ENCODE measurements at places on chromosomes 2 and 18.

DNA sequence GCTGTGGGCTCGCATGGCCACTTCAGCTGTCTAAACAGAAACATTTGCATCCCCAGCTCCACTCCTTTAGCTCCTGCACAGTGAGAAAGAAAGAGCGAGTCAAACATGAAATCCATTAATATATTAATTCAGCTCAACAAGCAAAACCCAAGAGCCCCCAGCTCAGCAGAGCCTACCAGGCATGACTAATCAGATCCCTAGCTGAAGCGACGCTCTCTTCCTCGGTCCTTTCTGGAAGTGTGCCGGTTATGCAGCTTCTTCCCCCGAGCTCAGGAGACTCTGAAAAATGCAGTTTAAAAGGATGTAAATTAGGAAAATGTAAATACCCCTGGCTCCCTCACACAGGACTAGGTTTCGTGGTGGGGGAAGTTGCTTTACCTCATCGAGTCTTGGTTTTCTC is 221.5 kb downstream of the ANKRD30B start:
- no peak for DNase-seq

GRCh38 chr18:59660786-59661743 is 36.2 kb downstream of the CCBE1 start:
- no peak for DNase-seq

GRCh38 chr2:25814681-25815080 is 63.6 kb downstream of the ASXL2 start:
- DNase-seq: no peak

- no peak for DNase-seq
These were observed 551.1 kb upstream of the CELF4 start for GRCh38 chr18:38116716-38117115.

DNA sequence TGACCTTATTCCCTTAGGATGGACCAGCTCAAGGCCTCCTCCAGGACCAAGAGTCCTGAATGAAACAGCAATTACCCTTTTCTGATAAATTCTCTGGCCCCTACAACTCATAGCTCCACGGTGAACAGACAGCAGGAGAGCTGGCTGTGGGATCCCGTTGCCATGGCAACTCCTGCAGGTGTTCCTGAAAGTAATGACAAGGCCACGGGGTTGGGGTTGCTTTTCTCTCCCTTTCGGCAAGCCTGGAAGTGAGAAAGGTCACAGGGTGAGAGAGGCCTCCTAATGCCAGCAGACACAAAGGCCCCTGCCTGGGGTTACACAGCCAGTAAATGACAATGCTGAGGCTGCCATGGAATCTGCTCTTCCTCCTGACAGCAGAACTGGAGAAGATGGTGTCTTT is 403.0 kb downstream of the NBAS start:
- no peak for DNase-seq

- DNase-seq: no peak
These were observed 271.9 kb upstream of the CXCR4 start for GRCh38 chr2:136389809-136390208.

DNA sequence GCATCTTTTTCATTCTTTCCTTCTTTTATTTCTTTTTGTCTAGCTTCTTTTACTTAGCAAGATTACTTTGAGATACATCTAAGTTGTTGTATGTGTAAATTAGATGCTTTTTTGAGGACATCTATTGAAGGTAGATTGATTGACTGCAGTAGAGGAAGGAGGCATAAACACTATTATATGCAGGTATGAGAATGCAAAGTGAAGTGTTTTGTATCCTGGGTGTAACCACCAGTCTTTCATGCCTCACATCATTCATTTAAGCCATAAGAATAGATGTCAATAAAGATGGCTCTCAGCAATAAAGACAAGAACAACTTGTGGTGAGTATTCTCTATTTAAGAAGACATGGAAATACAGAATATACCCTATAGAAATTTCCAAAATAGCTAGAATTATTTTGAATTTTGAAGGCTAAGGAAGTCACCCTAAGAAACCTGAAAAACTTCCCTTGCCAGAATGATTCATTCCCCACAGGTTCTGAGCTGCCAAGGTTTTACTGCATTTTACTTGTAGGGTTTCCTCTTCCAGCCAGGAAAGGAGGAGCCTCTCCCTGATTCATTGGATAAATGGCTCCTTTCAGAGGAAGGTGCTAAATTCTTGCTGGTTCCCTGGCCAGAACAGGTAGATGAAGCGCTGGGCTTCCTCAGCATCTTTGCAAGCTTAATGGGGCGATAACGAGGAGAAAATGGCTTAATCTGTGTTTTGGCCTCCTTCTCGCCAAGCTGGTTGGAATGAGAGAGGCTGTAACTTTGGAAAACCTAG is 279.8 kb upstream of the SLC14A2 start:
- DNase-seq: no peak

GRCh38 chr2:130183512-130184373 is 1.7 kb downstream of the MZT2B start:
- no peak for DNase-seq

GRCh38 chr2:239813261-239814115 is 211.7 kb downstream of the NDUFA10 start:
- DNase-seq: no peak

DNA sequence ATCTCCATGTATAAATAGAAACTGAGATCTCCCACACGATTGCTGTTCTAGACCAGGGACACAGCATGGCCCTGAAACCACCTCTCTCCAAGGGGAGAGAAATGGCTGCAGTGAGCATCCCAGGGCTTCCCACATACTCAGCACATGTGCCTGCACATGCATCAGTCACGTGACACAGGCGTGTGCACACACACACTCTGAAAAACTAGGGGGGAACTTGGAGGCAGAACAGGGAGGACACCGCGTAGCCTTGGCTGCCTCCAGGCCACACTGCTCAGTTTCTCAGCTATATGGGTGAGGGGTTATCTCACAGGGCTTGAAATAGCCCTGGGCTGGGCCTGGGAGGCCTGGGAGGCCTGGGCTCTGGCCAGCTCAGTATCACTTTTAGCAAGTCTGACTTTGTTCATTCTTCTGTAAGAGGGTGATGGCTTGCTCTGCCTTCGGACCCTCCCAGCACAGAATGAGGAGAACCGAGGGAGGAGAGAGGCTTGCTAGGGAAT is 66.9 kb downstream of the EMX1 start:
- no peak for DNase-seq

GRCh38 chr18:26322890-26323653 is 96.8 kb downstream of the TAF4B start:
- DNase-seq: no peak

GRCh38 chr2:71716697-71717624 is 263.6 kb downstream of the DYSF start:
- DNase-seq: no peak

- DNase-seq: no peak
These were observed 337.8 kb upstream of the TCF4 start for GRCh38 chr18:55925772-55926171.

DNA sequence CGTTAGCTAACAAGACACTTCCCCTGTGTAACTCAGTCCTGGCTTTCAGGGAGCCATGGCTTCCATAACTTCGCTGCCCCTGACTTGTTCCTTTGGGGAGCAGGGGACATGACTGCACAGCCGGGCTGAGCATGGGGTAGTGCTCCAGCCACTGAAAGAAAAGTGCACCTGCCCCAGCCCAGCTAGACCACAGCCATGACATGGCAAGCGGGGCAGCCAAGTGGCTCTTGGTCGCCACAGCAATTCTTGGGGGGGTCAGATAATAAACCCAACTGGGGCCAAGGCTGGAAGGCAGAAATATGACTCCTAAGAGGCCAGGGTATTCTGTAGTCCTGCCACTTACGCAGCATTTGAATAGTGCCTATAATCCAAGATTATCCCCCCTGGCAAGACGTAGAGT is 289.1 kb downstream of the GBX2 start:
- DNase-seq: no peak

- DNase-seq: no peak
These were observed 157.2 kb downstream of the BABAM2 start for GRCh38 chr2:28047681-28048080.

DNA sequence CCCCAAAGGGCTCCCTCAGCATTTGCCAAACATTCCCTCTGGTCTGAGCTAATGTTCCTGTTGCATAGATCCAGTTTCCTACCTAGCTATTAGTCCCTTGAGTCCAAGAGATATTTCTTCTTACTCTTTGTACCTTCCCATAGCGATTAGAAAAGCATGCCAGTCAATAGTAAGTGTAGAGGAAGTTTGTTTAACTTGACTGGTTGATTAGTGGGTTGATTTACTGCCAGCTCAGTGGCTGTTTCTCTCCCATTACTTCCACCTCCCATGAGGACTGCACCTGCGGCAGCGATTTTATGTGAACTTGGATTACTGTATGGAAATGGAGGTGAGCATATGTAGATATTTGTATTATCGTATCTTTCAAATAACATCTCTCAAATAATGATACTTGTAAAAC is 1748.4 kb upstream of the CELF4 start:
- no peak for DNase-seq

- no peak for DNase-seq
These were observed 36.9 kb downstream of the KCNE4 start for GRCh38 chr2:223088866-223089265.

DNA sequence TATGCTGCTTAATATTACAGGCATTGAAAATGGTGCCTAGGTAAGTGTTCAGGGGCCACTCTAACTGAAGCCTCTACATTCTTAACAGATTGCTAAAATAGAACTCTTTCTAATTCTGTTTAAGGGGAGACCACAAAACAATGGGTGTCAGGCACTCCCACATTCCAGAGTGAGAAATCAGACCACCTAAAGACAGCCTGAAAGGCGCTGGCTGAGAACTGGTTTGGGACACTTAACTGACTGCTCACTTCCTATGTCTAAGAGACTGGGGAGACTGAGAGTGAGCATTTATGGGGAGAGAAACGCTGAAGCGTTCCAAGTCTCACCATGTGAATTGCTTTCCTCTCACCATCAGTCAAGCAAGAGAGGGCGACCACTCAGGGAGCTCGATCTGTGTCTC is 108.8 kb upstream of the ITGB6 start:
- DNase-seq: no peak

- no peak for DNase-seq
These were observed 75.8 kb downstream of the KIDINS220 start for GRCh38 chr2:8761529-8762164.

DNA sequence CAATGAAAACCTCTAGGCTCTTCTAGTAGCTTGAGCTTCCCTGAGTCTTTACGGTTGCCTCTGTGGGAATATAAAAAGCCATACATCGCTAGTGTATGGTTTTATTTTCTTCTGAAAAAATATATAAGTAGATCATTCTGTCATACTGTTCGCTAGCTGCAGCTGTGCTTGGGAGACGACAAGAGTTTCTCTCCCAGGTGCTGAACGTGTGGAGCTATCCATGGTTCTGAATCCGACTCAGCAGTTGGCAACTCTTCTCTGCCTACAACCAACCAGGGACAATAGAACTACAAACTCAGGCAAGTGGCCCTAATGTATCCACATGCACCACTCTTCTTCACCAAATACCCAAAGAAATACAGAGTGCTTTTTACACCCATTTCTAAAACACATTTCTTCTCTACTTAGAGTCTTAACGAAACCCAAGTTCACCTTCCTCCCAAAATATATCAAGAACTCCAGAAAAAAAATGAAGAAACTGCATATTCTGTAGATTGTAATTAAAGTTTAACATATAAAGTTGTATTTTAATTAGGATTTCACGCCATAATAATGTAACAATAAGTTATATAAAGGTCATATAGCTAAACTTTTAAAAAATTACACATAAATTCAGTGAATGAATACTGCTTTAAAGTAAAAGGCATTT is 2.2 kb upstream of the KCNH7 start:
- DNase-seq: no peak

- DNase-seq: no peak
These were observed 823 bp downstream of the PARD3B start for GRCh38 chr2:204545861-204546735.

DNA sequence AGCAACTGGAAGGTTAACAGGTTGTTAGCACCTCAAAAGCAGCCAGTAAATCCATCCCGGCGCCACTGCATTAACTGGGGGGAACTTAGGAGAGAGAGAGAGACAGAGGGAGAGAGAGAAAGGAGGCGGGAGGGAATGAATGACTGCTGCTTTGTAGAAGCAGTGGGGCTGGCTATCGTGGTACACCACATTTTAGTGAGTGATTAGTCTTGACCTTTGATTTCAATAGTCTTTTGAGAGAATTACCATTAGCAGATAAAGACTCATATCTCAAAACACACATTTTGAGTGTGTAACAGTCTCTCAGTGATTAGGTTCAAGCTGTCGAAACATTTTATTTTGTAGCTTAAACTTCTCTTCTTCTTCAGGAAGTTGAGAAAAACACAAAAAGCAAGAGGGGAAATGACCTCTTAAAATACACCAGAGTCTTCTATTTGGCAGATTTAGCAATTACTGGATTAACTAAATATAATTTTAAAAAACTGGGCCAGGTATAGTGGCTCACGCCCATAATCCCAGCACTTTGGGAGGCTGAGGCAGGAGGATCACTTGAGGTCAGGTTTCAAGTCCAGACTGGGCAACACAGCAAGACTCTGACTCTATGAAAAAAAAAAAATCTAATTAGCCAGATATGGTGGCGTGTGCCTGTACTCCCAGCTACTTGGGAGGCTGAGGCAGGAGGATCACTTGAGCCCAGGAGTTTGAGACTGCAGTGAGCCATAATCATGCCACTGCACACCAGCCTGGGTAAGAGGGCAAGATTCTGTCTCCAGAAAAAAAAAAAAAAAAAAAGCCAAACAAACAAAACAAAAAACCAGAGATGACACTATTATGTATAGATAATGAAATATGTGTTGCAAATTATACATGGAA is 22.0 kb upstream of the PNO1 start:
- no peak for DNase-seq

DNA sequence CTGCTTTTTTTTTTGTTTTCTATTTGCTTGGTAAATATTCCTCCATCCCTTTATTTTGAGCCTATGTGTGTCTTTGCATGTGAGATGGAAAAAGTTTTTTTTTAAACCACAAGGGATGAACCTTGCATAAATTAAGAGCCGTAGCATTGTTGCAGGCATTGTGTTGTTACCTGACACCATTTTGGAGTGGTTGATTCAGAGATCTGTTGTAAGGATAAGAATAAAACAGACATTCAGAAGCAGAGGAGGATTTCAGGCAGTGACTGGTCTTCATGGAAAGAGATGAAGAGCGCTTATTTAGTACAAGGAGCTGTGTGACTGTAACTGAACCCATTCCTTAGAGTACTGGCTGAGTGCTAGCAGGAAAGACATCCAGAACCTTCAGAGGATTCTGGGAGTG is 101.2 kb downstream of the LTBP1 start:
- DNase-seq: no peak

DNA sequence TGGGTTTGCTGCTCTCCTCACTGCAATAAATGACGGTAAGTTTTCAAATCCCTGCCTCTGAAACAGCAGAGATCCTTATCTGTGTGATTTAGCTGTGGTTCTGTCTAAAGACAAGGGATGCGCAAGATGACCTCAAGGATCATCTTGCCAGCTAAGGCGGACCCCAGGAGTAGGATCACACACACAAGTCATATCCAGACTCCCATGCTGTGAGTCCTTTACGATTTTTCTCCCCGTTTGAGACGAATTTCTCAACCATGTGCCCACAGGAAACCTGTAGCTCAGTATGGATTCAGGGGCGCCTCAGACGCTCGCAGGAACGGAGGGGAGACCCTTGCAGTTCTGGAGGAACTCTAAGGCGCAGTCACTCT is 11.1 kb upstream of the DCTN1 start:
- no peak for DNase-seq

- no peak for DNase-seq
These were observed 9.7 kb downstream of the TMEM18 start for GRCh38 chr2:667332-667999.

Measured in stimulated activated effector memory CD8-positive, alpha-beta T cell treated with anti-CD3 and anti-CD28 coated beads, Interleukin-12 subunit alpha, Interleukin-12 subunit beta, amount 100 ng/mL, for 72 hours (primary cell).